Fibroblast of upper back skin (primary cell): ENCODE measurements at places on chromosomes 2 and 18.

- DNase-seq = no peak
These were observed 98.4 kb downstream of the UXS1 start for GRCh38 chr2:106095478-106096298.

- no peak for DNase-seq
These were observed 56.1 kb downstream of the TNP1 start for GRCh38 chr2:216803791-216804190.

DNA sequence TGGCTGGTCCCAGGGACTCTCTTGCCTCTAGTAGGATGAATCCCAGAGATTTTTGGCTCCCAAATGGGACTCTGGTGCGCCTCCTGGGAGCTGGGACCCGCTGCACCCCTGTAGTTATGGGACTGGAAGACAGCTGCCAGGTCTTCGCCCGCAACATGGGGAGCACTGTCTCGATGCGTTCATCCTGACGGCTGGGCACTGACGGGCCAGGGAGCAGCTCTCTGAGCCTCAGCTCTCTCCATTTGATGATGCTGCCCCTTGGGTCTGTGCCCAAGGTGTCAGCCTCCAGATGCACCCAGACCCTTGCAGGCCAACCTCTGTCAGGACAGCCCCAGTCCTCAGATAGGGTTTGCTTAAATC is 9.3 kb upstream of the ARMC9 start:
- no peak for DNase-seq

GRCh38 chr2:174336501-174337336 is 2.0 kb downstream of the SP9 start:
- no peak for DNase-seq

- no peak for DNase-seq
These were observed 104.0 kb downstream of the KCNE4 start for GRCh38 chr2:223155956-223156355.

GRCh38 chr2:234074751-234075517 is 24.4 kb downstream of the SPP2 start:
- no peak for DNase-seq

- no peak for DNase-seq
These were observed 2.4 kb upstream of the KCNF1 start for GRCh38 chr2:10909050-10909995.

DNA sequence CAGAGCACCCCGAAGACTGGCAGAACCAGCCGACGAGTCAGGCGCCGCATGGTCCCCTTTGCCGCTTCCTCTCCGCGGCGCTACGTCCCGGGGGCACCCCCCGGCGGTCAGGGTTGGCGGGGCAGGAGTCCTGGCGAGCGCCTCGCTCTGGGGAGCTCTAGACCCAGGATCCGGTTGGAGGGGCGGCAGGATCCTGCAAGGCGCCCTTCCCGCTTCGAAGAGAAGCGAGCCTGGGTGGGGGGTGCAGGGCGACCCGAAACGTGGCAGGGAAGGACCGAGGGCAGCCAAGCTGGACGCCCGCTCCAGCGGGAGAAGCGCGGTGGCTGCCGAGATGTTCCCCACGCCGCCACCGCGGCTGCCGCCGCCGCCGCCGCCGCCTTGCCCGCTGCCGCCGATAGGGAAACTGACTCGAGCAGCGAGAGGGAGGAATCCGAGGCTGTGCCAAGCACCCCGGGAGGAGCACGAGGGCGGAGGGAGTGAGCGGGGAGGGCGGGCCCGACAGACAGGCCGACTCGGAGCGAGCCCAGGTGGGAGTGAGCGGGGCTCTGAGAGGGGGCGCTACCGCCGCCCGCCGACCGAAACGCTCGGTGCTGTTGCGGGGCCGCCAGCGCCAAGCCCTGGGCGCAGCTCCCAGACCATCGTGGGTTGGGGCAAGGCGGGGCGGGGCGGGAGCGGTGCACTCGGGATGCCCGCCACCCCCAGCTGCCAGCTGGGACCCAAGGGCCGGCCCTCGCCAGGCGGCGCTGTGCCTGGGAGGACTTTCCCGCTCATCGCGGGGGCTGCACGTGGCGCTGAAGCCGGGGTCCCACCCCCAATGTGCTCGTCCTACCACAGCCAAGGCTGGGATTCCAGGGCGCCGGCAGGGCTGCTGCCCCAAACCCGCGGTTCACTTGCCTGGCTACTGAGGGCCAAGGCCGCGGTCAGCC is at the start of gene GALNT14:
Gene GALNT14, minus strand, starts transcription at position 404 of the 926 bp plus-strand sequence. Its CDS starts 354 bp downstream, at position 50.
- DNase-seq = peak; percentile 37

GRCh38 chr2:109382226-109382895 is 231.4 kb downstream of the SEPTIN10 start:
- DNase-seq = no peak

DNA sequence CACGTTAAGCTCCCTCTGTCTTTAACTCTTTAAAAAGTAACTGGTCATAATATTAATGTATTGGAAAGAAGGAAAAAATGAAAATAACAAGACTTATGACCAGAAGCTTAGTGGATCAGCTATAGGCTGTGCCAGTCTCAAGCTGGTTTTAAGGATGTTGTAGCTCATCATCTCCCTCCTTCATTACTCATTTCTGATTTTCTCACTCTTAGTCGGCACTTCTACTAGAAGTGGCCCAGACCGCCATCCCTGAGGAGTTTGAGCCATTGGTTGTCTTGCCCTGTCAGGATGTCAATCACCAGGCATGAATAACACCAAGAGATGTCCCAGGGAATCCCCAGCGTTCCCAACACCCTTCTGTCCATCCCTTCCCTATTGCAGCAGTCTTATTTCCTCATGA is 151.5 kb downstream of the ASXL3 start:
- DNase-seq = no peak
